ENCODE measurements at places on chromosomes 12 and 14. TPM values are rescaled to one million over a fixed set of nuclear protein-coding genes. Genes with fewer than 3 reads are reported as not detected.

Gene BICD1
- total RNA-seq: 18.4 TPM

Gene GYS2
- not detected for total RNA-seq

GRCh38 chr14:62614122-62614521, 431.1 kb downstream of the KCNH5 start:
- no peak for DNase-seq

DNA sequence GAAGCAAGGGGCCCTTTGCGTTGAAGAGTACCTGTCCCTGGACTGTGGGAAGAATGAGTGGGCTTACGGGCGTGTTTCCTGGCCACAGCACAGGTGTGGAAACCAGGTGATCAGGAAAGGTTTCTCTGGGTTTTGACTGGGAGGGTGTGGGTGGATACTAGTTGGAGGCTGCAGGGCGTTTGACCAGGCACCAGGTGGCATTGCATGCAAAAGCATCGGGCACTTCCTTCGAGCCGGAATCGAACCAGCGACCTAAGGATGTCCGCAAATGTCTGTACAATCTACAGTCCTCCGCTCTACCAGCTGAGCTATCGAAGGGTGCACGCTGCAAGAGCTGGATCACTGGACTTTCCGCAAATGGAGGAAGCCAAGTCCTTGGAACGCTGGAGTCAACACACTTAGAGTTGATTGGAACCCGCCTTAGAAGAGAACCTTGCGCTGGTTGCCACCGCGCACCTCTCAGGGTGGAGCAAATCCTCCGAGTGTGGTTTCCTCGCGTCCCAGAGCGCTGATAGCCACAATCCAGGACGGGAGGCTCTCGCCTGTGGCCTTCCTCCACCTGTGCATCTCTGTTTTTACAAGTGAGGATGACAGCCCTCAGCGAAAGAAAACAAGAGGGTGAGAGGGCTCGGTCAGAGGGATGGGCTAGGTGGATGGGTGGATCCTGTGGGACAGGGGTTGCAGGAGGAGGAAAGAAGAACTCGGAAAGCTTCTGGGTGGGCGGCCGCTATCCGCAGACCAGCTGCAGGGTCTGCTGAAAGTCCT, 21.2 kb upstream of the RNASE4 start:
- peak; percentile 27 for DNase-seq

DNA sequence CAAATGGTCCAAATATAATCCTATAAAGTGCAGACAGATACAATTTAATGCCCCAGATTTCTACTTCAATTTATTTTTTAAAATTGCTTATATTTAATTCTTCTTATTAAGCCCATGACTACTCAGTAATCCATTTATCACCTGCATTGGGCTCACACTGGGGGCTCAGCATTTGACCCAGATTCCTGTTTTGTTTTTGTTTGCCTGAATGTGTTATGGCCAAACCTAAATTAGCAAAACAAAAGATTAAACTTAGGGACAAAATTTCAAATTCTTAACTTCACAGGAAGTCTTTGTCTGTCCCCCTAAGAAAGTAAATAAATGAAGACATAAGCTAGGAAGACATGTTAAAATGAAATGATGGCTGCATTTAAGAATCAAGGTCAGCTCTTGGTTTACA, 322.3 kb downstream of the RMST start:
- DNase-seq: no peak

DNA sequence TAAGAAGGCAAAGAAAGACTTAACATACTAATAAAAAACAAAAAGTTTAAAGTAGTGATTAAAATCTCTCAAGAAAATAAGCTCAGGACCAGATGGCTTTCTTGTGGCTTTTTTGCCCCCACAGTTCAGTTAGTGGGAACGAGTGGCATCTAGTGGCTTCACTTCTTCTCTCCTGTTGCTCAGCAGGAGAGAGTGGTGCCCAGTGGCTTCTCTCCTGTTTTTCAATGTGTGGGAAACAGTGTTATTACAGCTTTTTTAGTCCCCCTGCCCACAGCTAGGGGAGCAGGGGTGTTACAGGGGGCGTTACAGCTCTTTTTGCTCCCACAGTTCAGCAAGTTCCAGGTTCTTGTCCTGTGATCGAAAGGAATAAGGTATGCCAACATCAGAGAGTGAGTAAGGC, 135.2 kb downstream of the RERGL start:
- no peak for DNase-seq

- peak; percentile 41 for DNase-seq
Measured at GRCh38 chr12:20350495-20350894, 17.8 kb upstream of the PDE3A start.

DNA sequence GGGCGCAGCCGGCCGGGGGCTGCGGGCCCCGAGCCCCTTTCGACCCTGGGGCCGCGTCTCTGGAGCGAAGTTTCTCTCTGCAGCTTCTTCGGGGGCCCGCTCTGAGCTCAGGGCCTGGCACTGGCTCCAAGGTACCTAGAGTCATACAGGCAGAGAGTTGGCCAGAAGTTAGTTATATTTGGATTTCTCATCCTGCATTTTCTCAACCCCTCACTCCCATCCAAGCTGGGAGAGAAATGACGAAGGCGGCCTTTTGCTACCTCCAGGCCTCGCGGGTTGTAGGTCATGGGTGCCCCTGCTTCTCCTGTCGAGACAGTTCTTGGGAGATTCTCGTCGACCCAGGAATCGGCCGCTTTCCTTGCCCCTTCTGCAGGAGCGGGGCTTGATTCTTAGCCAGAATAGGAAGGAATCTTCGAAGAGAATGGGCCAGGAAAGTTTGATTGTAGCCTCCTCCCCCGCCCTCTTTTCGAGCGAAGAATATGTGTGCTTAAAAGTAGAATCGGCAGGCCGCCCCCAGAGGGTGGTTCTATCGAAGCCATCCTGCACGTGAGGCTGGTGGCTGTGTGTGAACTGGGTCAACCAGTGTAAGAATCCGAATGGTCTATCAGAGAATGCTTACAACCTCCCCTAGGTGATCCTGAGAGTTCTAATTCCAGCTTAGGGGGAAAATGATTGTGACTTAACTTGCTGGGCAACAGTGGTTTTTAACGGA, 785 bp downstream of the MLEC start:
- DNase-seq: peak; percentile 27

GRCh38 chr12:64779354-64779974, 20.3 kb upstream of the GNS start:
- no peak for DNase-seq

DNA sequence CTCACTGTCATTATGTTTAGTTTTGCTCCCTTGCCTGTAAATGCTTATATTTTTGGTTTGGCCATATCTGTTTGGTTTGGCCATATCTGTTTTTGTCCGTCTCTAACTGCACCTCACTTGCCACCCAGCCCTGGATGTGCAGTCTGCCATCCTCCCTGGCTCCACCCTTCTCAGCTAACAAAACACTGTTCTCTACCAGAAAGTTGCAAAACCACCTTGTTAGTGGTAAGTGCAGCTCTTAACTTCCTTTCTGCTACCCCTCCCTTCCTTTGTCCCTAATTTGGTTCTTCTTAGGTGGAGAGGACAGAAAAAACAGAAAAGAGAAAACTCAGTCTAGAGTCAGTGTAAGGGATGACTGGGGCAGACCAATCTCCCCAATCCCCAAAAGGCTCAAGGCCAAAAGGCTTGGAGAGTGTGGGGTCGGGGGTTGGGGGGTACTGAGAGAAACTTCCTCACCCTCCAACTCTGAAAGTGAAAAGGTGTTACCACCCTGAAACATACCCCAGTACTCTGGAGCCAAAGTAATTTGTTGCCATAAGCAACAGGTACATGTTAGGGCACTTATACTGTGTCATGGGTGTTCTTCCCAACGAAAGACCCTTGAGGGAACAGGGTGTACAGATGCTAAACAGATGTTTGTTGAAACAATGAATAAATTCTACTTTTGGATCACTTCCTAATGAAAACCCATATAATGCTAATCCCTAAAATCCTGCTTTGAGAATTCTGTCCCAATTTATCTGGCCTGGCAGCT, 5.0 kb downstream of the BIN2 start:
- no peak for DNase-seq

Data from fibroblast of villous mesenchyme (primary cell).